ENCODE measurements at places on chromosomes 1 and 21.

- no peak for DNase-seq
These were observed 666.7 kb upstream of the ADAMTS5 start for GRCh38 chr21:27633631-27634030.

GRCh38 chr21:28587748-28588147, 404.9 kb downstream of the LTN1 start:
- no peak for DNase-seq

- no peak for DNase-seq
These were observed 104.5 kb downstream of the PTBP2 start for GRCh38 chr1:96825950-96826576.

DNA sequence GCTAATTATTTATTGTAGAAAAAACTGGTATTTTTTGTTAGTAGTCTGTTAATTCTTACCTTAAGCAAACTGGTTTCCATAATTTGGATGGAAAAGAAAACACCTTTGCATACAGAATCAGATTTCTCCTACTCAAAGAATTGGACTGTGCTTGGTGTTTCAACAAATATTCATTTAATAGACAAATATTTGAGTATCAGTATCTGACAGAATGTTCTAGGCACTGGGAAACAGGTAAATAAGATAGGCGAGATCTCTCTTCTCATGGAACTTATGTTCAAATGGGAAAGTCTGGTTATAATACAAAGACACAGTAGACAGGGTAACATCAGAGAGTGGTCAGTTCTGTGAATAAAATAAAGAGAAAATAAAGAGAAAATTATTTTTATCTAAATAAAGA, 119.9 kb downstream of the NOS1AP start:
- no peak for DNase-seq

DNA sequence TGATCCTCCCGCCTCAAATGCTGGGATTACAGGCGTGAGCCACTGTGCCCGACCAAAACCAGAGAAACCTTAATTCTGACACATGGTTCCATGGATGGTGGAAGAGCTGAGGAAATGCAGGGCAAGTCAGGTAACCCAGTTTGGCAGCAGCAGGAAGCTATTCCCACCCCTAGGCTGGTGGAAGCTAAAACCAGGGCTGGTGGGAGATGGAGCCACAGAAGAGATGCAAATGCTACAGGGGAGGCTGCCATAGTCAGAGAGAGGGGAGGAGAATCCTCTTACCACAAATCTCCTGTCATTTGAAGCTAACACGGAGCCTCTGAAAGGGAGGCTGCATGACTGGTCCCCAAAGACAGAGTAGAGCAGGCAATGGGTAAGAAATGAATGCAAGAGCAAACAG, 4.1 kb upstream of the CDC42BPA start:
- no peak for DNase-seq

DNA sequence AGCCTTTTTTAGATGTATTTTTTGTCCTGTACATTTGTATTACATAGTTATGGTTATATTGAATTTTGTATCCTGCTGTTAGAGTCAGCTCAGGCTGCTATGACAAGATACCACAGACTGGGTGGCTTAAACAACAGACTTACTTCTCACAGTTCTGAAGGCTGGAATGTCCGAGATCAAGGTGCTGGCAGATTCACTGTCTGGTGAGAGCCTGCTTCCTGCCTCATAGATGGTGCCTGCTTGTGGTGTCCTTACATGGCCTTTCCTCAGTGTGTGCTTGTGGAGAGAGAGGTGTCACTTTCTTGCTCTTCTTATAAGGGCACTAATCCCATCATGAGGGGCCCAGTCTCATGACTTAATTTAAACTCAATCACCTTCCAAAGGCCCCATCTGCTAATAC, 23.1 kb upstream of the MYSM1 start:
- no peak for DNase-seq

DNA sequence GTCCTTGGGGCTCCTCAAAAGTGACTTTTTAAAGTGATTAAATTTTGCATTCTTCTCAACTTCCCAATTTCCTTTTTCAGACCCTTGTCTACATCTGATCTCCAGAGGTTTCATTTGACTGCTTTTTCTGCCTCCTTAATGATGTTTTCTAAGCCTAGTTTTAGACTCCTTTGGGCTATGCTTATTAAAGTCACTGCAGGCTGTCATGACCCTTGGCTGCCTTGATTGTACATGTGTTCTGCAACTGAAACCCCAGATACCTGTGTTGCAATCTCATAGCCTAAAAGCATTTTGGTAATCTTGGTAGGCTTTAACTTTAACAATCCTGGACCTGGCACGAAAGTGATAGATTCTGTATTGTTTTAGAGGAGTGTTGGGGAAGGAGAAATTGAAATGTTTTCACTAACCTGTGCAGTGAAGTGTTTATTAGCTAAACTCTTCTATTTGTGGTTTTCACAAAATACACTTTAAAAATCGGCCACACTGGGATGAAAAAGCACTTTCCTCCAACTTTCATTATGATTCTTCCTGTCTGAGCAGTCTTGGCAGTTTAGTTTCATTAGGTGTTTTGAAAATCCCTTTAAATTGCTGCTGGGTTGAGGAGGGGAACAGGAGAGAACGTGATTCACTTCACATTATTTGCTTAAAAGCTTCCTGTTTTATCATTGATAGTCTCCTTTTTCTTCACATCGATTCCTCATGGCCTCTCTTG, 4.9 kb downstream of the MACO1 start:
- no peak for DNase-seq
